ENCODE measurements at places on chromosomes 2 and 18.

GRCh38 chr2:184599872-184600222 lies 1.5 kb downstream of the ZNF804A start:
- no peak for DNase-seq

- DNase-seq, result no peak
Observed at GRCh38 chr2:69483024-69483423, 45.8 kb upstream of the NFU1 start.

- DNase-seq, result no peak
Observed at GRCh38 chr2:37306024-37306423, 18.6 kb downstream of the PRKD3 start.

DNA sequence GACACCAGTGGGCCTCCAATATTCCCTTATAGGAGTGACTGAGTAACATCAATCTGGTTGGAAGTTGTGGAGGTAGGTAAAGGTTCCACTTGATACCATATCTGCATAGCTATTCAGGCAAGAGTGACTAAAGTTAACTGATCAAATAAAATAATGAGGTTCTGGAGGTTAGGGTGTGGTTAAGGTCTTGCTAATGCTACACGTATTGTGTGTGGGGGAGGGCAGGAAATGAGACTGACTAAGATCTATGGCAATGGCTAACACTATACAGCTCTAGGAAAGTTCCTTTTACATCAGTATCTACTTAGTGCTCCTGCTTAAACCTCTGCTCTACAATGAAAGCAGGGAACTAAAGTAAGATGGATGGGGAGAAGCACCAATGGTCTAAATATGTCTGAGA lies 149.1 kb upstream of the MGAT5 start:
- DNase-seq, result peak; percentile 16

GRCh38 chr2:46363535-46364170 lies 66.4 kb downstream of the EPAS1 start:
- no peak for DNase-seq

DNA sequence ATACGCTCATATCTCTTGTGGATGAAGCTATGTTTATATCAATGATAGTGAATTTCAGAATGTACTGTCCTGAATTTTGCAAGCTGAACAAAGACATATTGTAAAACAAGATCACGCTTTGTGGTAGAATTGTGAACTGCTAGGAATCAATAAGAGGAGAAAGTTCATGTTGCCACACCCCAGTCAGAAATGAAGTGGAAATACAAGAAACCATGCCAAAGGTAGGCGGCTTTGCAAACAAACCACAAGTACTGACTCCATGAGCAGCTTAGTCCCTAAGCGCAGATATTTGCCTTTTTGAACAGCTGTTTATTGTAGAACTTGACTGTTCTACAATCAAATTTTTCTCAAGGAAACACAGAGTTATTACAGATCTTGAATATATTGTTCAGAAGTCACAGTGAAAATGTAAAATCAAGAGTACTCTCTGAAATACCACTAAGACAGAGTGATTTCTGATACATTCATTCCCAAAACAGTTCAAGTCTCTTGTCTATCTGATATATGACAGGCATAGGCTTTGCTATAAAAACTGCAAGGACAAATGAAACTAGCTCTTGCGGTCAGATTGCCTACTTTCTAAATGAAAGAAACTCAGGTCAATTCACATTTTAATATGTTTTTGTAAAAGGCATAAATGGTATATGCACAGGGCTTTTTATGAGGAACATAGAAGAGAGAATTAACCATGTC lies 120.9 kb upstream of the CDH19 start:
- no peak for DNase-seq

- no peak for DNase-seq
Observed at GRCh38 chr2:55400332-55400731, 19.3 kb downstream of the CCDC88A start.

DNA sequence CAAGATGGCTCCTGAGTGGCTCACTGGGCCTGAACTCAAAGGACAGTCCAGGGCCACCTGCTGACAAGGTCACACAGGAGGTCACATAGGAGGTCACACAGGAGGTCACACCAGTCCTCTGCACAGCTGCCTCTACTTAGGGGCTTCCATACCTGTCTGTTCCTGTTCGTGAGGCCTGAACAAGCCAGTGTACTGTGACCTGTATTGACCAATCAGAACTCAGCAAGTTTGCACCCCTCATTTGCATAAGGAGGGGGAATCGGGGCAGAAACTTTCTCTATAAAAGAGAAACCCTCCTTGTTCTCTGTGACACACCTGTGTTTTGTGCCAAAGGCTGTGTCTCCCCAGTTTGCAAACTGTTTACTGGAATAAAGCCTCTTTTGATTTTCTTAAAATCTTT lies 478.9 kb downstream of the EIPR1 start:
- no peak for DNase-seq

GRCh38 chr18:42268186-42268725 lies 313.2 kb downstream of the PIK3C3 start:
- no peak for DNase-seq

DNA sequence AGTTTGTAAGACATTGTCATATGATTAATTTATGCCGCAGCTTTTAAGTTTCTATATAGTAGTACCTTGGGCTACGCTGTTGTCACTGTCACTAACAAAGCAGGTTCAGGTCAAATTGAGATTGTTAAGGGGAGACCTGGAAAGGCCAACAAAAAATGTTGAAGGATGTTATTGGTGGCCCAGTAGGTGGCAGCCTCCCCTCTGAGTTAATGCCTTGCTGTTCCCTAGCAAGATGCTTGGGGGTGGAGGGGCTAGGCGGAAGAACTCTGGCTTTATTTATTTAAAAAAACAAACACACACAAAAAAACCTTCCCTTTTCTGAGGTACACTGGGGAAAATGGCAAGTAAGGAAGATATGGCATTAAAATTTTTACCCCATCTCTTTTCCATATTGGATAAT lies 128.3 kb upstream of the ATP5MC3 start:
- DNase-seq, result no peak

- DNase-seq, result no peak
Observed at GRCh38 chr2:238731961-238732360, 115.9 kb upstream of the TWIST2 start.

- DNase-seq, result no peak
Observed at GRCh38 chr2:85717308-85718008, 23.3 kb downstream of the GNLY start.

DNA sequence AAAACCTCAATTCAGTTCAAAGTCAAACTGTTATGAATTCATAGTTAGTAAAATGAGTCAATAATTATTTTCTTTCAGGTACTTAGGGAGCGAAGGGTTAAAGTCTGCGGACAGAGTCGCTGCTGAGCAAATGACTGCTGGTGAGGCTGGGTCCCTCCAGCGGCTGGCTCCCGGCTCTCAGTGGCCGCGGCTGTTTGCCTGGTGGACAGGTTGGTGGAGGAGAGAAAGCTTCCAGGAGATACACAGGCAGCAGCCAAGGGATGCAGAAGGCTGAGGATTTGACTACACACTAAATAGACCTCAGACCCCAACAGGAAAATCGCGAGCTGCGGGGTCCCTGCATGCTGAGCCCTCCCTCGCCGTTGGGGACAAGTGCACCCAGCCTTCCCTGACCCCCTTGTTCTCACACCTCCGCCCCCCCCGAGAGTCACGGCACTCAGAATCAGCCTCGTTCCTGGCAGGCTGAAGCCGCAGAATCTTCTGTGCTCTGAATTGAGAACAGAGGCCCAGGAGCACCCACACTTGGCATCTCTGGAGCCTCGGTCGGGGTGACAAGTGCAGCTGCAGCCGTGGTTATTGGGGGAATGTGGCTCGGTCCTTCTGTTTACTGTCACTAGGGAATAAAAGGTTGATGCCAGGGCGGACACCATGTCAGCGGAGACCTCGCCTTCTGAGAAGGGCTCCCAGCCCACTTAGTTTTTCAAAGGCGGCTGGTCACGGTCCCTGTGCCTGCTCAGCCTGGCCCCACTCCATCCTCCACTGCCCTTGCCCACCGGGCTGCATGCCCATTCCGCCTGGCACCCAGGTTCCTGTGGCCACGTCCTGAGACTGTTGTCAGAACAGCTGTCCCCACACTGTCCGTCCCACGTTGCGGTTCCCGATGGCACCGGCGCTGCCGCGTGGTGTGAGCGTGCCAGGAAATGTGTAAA lies 74.0 kb downstream of the SLC66A2 start:
- DNase-seq, result no peak

DNA sequence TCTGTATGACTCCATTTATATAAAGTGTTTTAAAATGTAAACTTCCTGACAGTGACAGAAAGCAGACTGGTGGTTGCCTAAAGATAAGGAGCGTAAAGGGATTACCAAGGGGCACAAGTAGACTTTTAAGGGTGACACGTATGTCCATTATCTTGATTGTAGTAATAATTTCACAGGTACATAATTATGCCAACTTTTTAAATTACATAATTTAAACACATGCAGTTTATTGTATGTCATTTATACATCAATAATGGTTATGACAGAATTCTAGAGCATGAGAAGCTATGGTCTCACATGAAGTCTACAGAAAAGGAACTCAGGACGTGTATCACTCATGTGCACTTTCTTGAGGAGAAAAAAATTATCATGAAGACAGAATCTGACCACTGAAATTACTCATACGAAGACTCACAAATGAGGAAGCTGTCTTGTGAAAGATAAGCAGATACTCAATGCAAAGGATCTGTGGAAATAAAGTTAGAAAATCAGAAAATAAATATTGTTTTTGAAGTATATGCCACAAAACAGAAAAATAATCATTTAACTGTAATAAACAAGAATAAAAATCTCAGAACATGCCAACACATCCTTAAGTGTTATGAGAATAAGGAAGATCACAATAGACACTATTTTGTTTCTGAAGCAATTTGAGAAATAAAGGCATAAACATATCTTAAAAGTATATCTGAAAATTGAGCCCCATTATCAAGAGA lies 84.4 kb downstream of the TMEM131 start:
- no peak for DNase-seq

- DNase-seq, result no peak
Observed at GRCh38 chr2:213219816-213220215, 64.4 kb upstream of the SPAG16 start.

DNA sequence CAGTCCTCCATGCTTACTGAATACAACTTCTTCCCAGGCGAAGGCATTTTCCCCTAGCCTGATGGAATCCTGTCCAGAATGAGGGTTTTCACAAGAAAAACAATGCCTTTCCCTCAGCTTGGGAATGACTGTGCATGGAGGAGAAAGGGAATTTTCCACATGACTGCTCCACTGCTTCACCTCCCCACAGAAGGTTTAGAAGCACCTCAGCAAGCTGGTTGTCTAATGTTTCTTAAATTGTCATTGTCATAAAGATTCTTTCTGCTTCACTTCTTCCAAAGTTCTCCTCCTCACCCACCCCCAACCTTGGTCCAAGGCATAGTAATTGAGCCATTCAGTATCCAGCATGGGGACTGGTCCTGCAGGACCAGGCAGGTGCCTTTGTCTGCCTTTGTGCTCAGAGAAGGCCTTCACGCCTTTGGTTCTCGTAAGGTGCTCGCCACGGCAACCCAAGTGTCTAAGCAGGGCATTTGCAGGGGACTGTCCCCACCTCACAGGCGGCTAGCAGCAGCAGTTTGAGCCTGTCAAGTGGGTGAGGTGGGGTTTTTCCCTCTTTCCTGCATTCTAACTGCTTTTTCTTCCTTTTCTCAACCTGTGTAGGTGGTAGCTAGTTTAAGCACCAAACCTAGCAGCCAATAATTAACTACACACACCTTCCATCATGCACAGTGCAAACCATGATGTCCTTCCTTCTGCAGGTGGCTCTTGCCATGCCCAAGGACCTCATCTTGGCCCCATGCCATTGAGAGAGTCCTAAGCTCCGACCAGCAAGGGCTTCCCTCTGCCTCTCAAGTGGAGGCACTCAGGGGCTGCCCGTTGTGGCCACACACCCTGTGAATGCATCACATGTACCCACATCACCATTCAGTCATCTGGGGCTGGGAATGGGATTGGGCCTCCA lies 65.7 kb upstream of the BCL2L11 start:
- peak; percentile 17 for DNase-seq

GRCh38 chr2:68726100-68726499 lies 8.5 kb upstream of the ARHGAP25 start:
- no peak for DNase-seq

DNA sequence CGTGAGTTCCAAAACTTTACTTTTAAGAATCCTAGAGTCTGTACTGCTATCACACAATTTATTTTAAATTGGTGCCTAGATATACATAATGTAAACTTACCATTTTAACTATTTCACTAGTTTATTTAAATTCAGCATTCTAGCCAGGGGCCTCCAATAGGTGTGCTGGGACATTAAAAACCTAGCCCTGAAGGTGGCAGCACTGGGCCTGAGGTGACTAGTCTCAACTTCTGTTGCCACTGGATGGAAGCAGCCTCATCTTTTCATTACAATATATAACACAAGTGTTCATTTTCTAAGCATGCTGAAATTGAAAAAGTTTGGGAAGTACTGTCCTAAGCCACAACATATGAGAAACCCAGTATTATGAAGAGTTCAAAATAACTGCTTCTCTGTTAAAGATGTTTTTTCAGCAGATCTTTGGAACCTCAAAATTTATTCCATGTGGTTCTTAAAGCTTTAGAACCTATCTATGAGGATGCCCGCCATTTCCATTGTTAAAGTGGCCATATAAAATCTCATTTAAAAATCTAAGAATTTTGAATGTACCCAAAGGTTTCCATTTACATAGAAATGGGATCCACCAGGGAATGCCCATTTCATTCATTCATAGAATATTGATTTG lies 2.9 kb upstream of the RBBP8 start:
- DNase-seq, result peak; percentile 70

DNA sequence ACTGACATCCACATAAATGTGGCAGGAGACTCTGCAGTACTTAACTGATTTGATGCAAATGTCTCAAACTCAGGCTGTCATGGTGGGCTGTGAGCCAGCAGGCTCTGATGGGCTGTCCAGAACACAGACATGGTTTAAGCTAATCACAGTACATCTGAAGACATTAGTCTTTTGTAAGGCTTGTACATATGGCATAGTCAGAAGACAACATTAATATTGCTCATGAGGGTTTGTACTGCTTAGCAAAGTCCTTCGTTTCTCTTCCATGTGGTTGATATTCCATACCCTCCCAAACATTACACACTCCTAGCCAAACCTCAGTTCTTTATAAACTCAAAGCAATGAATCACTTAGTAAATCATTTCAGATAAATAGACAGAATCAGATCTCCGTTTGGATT lies 330.6 kb downstream of the RND3 start:
- DNase-seq, result no peak

DNA sequence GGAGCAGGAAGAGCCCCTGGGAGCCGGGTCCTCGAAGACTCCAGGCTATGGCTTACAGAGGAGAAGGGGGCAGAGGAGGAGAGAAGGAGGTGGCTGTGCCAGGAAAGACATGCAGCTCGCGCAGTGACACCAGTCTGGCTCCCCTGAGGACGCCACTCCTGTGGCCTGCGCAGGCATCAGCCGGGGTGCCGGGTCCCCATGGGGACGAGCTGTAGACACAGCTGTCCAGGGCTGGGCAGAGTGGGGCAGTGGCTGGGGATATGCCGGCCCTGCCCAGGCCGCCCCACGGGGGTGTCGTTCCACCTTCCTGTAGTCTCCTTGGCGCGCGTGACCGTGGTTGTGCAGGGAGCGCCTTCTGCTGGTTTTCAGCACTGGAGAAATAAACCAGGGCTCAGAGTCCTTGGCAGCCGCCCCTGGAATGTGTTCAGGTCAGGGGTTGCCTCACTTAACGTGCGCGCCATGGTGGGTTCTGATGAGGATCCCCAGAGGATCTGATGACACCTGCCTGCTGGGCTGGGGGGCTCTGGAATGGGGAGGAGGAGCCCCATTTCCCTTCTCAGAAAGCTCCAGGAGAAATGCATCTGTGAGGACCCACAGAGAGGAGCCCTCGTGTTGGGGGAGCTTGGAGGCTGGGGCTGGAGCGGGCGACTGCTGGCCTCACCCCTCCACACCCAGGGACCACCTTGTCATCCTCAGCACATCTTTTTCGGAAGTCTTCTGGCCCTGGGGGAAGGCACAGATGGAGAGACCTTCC lies 26.7 kb downstream of the RAMP1 start:
- no peak for DNase-seq
